ENCODE measurements at places on chromosomes 7 and 10.

- DNase-seq: no peak
These were observed 18.6 kb upstream of the GSAP start for GRCh38 chr7:77434570-77435275.

DNA sequence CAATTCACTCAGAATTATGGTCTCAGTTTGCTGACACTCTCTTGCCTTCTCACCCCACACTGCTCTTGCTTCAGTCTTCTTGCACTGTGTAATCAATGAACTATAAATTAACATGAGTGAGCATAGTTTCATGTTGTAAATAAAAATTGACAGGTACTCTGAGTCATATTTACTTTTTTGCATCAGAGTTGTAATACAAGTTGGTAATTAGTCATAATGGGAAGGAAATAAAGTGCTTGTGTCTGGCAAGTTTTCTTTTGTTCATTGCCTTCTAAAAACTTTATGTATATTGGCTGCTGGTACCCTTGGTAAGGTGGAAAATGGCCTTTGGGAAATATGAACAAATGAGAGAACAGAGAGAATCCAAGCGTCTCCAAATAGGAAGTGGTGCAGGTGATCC lies 169.3 kb upstream of the MAGI2 start:
- DNase-seq: no peak

DNA sequence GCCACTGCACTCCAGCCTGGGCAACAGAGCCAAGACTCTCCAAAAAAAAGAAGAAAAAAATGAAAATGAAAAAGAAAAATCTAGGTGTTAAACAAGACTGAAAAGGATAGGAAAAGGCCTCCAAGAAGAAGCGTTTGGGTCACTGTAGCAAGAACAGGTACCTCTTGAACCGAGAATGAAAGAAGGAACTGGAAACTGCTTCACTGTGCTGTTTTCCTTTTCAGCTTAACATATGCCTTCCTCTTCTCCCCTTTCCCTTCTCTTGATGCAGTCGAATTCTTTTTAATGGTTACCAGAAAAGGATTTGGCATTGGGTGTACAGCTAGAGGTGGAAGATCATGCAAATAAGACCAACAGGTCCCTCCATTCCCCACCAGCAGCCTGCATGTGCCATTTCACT lies 28.1 kb downstream of the LRRC4 start:
- DNase-seq: no peak

DNA sequence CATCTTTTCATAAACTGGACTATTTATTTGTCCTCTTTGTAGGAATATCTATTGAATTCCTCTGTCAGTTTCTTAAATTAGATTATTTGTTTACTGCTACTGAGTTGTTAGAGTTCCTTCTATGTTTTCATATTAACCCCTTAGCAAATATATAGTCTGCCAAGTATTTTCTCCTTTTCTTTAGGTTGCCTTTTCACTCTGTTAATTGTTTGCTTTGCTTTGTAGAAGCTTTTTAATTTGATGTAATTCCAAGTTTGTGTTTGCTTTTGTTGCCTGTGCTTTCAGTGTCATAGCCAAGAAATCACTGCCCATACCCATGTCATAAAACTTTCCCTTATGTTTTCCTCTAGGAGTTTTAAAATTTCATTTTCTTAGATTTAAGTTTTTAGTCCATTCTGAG lies 256.2 kb upstream of the SEMA3A start:
- no peak for DNase-seq

GRCh38 chr10:116287906-116288501 lies 15.0 kb upstream of the GFRA1 start:
- DNase-seq: no peak

All from ecto neural progenitor cell (in vitro differentiated cells).